Mesendoderm (in vitro differentiated cells): ENCODE measurements at places on chromosomes 7 and 10.

DNA sequence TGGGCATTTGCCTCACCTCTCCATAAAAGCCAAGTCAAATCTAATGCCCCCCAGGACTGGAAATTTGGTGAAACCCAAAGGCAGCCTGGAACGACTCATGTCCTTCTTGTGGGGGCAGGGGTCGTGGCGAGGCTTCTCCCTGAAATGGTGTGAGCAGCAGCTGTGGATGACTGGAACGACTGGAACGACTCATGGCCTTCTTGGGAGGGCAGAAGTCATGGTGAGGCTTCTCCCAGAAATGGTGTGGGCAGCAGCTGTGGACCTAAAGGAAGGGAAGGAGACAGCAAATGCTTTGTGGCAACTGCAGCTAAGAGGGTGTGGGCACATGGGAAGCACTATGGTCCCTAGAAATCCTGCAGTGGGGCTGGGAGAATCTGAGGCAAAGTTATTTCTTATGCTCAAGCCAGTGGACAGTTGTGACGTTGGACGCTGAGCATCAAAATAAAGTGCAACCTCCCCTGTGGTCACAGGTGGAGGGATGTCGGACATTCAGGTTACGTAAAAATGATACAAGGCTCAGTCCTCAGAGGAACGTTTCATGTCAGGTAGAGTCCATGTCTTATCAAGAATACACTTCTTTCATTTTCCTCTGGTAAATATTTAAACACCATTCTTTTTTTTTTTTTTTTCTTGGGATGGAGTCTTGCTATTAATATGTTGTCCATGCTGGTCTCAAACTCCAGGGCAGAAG is 107.0 kb upstream of the KIF5B start:
- DNase-seq: no peak

DNA sequence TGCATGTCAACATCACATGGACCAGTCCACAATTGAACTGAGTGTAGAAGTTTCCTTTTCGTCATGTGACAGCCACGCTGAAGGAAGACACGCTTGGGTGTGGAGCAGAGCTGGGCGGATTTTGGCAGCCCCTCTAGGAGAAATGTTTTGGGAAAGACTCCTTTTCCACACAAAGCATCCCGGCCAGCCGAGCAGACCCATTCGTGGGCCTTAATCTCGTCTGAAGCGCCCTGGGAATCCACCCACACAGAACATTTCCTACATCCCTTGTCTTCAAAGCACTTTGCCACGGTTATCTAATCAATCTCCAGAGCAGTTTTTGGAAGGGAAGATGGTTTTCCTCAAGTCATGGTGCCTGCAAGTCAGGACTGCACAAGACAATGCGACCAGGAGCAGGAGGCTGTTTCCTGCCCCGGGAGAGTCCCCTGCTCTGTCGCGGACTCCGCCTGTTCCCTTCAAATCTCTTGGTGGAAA is 8.4 kb upstream of the IFT22 start:
- DNase-seq: peak; percentile 22

GRCh38 chr10:118732245-118733165 is 22.3 kb downstream of the CACUL1 start:
- DNase-seq: peak; percentile 84

- DNase-seq: no peak
Measured at GRCh38 chr7:66430164-66430545, 198.5 kb upstream of the KCTD7 start.

- peak; percentile 44 for DNase-seq
Measured at GRCh38 chr7:29976673-29977415, 12.8 kb downstream of the SCRN1 start.

DNA sequence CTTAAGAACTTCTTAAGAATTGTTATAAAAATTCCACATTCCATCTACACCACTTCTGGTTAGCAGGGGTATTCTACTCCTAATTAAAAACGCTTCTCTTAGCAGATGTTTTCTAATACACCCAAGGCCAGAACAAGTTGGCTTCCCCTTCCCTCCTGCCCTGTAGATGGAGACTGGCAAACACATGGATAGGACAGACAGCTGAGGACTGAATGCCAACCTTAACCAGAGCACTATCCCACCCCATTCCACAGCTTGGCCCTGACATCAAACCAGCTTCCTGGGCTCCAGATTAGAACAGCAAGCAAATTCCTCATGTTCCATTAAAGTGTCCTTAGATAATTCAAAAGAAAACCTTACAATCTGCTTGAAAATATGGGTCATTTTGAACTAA is 56.6 kb upstream of the IL6 start:
- DNase-seq: no peak
